CD4-positive, alpha-beta T cell treated with Interleukin-17A for 4 hours (primary cell): ENCODE measurements at places on chromosomes 16 and 17.

DNA sequence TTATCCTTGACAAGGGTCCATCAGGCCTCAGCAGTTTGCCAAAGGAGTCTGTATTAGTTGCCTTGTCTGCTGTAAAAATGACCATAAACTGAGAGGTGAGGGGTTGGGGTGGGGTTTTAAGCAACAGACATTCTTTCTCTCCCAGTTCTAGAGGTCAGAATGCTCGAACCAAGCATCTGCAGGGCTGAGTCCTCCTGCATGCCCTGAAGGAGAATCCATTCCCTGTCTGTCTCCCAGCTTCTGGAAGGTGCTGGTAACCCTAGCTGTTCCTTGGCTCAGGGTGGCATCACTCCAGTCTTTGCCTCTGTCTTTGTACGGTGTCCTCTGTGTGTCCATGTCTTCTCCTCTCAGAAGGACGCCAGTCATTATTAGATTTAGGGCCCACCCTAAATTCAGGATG is 17.5 kb upstream of the IRF8 start:
- DNase-seq, result no peak

DNA sequence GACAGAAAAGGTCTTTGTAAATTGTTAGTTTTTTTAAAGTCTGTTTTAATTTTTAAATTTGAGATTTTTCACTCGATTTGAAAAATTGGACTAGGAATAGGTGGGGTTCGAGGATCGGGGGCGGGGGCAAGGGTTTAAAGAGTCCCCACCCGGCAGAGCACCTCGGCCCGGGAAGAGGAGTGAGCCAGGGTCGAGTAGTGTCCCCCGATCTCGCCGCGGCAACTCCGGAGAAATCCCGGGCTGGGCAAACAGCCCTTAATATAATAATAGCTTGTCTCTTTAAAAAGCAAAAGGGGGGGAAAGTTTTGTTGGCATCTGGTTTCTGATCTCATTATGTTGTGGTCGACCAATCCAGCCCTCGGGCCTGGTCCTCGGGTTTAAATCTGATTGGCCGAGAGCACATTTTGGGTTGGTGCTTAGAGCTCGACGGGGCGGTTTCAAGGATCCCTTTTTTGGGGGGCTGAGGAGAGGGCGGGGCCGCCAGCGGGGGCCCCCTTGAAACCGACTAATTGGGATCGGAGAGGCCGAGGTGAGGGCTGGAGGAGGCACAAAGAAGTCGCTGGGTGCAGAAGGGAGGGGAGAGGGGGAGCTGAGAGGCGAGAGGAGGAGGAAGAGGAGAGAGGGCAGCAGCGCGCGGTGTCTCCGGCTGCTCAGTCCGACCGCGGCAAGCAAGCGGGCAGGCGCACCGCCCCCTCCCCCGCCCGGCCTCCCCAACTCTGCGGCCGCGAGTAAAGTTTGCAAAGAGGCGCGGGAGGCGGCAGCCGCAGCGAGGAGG is at the start of gene FZD2:
Gene FZD2, plus strand, starts transcription at position 653 of the 775 bp plus-strand sequence. CDS start 205 bp downstream, outside the sequence.
- DNase-seq, result peak; percentile 37

DNA sequence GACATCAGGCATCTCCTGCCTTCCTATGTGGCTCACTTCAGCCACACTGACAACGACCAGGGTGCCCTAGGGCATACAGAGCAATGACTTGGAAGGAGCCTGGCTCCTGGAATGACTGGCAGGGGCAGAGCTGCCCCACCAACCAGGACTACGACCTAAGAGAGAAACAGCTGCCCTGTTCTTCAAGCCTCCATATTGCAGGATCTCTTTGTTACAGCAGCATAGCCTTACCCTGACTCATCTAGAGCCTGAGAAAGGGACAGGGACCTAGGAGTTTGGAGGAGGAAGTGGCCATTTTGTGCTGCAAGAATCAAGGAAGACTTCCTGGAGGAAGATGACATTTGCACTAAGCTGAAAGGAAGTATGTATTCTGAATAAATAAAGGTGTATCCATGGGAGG is 49.6 kb downstream of the GSG1L start:
- no peak for DNase-seq

DNA sequence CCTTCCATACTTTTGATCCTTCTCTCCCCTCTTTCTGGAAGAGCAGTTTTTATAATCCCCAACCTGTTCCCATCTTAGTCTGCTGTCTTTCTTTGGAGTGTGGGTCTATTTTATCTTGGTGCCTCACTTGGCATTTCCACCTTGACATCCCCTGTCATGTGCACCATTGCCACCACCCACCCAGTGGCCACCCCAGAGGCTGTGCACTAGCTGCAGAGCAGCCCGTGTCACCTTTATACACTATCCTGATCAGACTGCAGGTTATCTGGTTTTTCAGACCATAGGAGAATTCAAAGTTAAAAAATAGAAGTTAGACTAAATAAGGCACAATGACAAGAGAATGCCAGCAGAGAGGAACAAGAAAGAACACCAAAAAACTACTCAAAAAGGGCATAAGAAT is 43.8 kb downstream of the TANGO6 start:
- no peak for DNase-seq

- peak; percentile 34 for DNase-seq
Observed at GRCh38 chr17:35514564-35514963, 22.9 kb downstream of the SLFN12L start.

DNA sequence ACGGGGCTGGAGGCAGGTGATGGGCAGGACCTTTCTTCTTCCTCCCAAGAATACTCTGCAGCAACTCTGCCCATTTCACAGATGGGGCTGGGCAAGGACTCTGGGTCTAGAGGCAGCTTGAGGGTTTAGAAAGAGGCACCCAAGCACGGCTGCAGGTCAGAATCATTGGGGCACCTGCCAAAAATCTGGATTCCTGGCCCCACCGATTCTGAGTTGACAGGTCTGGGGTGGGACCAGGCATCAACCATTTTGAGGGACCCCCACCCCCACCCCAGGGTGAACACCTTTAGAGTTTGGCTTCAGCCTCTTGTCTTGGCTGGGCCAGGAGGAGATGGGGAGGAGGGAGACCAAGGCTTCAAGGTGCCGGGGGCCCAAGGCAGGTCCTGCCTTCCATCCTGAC is 5.3 kb downstream of the SPPL2C start:
- DNase-seq, result no peak

GRCh38 chr17:30554839-30555751 is 77.9 kb downstream of the GOSR1 start:
- DNase-seq, result no peak

GRCh38 chr17:58918072-58918471 is 162.4 kb downstream of the PPM1E start:
- DNase-seq, result no peak

DNA sequence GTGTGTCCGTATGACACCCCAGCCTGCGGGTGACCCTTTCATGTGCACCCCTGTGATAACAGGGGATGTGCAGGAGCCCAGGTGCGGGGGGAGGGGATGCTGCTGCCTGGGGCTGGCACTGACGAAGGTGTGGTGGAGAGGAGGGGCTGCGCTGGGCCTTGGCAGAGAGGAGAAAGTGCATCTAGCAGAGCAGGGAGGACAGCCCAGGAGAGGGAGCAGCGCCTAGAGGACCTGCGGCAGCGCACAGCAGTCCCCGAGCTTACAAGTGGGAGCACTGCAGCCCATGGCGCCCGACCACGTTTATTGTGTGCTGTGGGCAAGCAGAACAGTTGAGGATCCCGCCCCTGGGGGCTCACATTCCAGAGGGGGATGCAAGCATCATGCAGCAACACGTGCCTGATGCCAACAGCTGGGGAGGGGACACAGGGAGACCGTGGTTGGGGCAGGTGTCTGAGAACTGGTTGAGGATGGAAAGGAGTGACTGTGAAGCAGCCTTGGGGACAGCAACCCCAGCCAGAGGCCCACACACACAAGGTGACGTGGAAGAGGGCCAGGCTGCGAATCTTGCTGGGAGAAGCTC is 10.9 kb upstream of the SLC7A5 start:
- DNase-seq, result no peak

GRCh38 chr17:62001105-62001504 is 64.0 kb downstream of the MED13 start:
- no peak for DNase-seq

DNA sequence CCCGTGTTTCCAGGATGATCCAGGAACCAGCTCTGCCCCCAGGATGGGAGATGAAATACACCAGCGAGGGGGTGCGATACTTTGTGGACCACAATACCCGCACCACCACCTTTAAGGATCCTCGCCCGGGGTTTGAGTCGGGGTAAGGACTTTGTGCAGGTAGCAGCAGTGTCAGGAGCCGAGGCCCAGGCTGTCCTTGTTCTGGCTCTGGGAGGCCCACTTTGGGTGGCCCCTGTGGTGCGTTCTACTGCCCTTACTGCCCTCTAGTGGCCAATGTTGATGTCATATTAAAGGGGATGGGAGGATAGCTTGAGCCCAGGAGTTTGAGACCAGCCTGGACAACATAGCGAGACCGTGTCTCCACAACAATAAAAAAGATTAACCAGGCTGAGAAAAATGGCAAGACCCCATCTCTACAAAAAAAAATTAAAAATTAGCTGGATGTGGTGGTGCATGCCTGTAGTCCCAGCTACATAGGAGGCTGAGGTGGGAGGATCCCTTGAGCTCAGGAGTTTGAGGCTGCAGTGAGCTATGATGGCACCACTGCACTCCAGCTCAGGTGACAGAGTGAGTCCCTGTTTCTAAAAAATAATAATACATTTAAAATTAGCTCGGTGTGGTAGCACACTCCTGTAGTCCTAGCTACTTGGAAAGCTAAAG is 20.9 kb upstream of the CLEC18A start:
- DNase-seq, result peak; percentile 57

DNA sequence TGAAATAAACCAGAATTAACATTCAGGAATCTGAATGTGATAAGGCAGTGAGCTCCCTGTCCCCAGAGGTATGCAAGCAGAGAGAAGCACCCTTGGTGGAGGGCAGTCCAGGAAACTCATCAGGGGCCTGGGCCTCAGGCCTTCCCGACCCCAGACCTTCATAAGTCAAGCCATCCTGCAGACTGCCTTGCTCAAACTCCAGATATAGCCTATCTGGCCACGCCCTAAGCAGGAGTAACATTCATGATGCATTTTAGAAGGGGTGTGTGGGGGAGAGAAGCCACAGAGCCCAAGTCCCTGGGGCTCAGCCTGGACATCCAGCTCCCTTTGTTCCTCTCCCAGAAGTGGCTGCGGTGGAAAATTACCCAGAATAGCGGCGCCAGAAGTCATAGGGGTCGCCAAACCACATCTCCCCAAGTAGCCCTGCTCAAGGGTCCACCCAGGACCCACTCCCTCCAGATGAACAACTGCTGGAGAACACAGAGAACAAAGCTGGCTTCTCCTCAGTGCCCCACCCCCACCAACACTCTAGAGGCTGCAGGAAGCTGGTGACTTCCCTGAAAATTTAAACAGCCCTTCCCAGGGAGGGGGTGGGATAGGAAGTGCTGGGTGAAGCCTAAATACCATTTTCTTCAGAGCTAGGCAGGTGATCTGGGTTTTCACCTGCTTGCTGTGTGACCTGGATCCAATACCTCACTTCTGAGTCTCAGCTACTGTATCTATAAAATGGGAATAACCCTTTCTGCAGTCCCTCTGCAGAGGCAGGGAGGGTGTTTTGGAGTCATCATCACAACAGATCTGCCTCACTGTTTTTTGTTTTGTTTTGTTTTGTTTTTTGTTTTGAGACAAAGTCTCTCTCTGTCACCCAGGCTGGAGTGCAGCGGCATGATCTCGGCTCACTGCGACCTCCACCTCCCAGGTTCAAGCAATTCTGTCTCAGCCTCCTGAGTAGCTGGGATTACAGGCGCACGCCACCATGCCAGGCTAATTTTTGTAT is 1.5 kb upstream of the SREBF1 start:
- DNase-seq, result no peak

GRCh38 chr17:72416054-72416675 is 295.3 kb downstream of the SOX9 start:
- no peak for DNase-seq

DNA sequence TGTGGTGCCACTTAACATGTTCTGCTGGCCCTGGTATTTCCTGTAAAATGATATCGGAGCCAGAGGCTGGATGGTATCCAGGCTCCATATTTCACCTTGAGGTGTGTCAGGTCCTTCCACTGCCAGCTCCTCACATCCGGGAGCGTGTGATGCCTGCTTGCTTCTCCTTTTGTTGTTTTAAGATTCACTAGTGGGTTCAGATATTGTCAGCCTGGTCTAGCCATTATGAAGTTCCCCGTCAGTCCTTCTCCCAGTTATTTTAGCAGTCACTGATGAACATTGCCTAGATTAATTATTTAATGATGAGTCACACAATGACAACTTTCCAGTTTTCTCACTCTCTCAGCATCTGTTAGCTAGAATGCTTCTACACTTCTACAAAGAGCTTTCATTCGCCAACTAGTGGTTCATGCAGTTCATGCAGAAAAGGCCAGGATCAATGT is 11.3 kb downstream of the DNAAF1 start:
- no peak for DNase-seq

- DNase-seq, result no peak
Observed at GRCh38 chr16:51881731-51882130, 665.2 kb downstream of the TOX3 start.

- no peak for DNase-seq
Observed at GRCh38 chr17:83159204-83160049, 80.0 kb downstream of the METRNL start.

DNA sequence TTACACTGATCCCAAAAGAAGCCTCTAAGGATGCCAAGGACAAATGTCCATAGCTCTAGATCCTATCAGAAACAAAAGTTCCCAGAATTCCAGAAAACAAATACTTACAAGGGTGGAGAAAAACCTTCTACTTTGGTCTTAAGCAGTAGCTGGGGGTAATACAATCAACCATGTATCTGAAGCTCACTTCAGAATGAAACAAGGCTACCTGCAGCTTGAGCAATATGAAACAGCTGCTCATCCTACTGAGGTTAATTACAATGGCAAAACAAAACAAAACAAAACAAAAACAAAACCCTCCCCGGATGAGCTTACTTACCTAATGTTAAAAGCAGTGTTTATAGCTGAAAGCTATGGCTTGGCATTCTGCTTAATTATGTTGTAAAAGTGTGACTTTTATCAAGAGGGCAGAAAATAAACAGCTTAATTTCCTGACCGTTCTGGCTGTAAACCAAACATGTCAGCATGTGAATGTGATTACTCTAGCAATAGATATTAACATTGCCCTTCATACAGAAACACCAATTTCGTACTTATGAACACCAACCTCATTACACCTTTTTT is 10.5 kb downstream of the PDZD9 start:
- DNase-seq, result no peak

GRCh38 chr17:66752411-66752810 is 82.5 kb upstream of the CACNG5 start:
- no peak for DNase-seq

GRCh38 chr17:64273006-64273405 is 9.9 kb upstream of the TEX2 start:
- DNase-seq, result peak; percentile 32

DNA sequence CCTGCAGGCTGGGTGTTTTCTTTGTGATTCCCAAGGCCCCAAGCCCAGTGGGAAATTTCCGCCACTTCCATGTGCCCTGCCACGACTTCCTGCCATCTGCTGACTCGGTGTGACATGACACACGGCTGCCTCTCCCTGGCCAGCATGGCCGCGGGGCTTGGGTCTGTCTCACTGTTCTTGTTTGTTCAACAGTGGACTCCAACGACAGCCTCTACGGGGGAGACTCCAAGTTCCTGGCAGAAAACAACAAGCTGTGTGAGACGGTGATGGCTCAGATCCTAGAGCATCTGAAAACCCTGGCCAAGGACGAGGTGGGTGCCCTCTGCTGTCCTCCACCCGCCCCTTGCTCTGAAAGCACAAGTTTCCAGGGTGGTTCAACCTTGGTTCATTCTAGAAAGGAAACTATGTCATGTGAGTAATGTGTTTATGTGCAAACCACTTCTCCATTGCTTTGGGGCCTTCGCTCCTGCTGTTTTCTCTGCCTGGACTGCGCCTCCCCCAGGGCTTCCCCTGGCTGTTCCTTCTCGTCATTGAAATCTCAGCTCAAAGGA is 26.8 kb downstream of the KNOP1 start:
- DNase-seq, result no peak

- no peak for DNase-seq
Observed at GRCh38 chr16:85566561-85567100, 46.5 kb upstream of the GSE1 start.

GRCh38 chr17:19626079-19626478 is 22.5 kb upstream of the ALDH3A2 start:
- no peak for DNase-seq
